ENCODE measurements at places on chromosomes 3 and 15.

DNA sequence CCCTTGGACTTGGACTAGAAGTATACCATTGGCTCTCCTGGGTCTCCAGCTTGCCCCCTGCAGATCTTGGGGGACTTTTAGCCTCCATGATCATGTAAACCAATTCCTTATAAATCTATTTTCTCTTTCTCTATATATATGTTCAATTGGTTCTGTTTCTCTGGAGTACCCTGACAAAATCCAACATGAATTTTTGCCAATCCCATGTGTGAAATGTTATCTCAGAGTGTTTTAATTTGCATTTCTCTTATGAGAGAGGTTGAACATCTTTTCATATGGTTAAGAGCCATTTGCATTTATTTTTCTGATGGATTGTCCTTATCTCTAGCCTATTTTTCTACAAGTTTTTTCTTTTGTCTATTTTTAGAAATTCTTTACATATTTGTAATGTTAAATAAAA lies 131.7 kb upstream of the NEO1 start:
- ATAC-seq = no peak

DNA sequence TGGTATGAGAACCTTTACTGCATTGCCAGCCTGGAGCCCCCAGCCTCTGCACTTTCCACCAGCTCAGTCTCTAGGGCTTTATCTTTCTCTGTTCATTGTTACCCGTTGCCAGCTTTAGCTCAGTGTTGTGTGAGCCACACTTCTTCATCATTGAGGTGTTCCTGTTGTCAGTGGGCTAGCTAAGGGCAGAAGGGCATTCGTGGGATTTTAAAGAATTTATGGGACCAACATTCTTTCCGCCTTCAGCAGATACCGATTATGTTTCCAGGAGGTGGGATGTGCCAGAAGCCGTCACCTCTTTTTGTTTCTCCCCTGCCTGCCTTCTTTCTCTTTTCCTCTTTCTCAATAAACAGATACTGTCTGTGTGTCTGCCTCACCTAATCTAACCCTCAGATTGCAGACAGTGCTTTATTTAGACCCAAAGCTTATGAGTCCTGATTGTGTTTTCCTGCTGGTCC lies 64.5 kb downstream of the PGPEP1L start:
- ATAC-seq = no peak

GRCh38 chr3:39134305-39134704 lies 19.1 kb downstream of the CSRNP1 start:
- ATAC-seq = no peak

GRCh38 chr3:156071031-156071430 lies 49.3 kb upstream of the KCNAB1 start:
- ATAC-seq = no peak
